ENCODE measurements at places on chromosomes 5 and 9.

DNA sequence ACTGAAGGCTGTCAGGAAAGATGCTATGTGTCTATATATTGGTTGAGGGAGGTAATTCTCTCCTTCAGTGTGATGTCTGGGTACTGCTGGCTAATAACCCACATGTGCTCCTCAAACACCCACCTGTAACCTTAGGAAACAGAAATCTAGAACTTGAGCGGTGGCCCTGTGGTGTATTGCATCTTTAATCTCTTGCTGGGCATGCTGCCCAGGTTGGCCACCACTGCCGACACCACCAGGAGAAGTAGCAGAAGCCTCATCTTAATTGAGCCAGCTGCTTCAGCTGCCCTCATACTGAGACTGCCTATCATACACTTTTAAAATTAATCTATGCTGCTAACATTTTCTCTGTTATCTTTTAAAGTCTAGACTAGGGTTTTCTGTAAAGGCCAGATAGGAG is 103.5 kb upstream of the C5orf63 start:
- DNase-seq: no peak

DNA sequence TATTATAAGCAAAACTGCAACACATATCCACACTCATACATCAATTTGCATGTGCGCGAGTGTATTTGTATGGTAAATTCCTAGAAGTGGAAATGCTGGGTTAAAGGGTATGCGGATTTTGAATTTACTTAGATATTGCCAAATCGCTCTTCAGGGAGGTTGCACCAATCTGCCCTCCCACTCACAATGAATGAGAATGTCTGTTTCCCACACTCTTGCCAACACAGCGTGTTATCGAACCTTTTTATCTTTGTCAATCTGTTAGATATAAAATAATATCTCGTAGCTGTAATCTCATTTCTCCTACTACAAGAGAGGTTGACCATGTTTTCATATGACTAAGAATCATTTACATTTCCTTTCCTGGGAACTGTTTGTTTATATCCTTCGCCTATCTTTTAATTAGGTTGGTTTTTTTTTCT is 35.7 kb downstream of the LHX2 start:
- DNase-seq: peak; percentile 4

DNA sequence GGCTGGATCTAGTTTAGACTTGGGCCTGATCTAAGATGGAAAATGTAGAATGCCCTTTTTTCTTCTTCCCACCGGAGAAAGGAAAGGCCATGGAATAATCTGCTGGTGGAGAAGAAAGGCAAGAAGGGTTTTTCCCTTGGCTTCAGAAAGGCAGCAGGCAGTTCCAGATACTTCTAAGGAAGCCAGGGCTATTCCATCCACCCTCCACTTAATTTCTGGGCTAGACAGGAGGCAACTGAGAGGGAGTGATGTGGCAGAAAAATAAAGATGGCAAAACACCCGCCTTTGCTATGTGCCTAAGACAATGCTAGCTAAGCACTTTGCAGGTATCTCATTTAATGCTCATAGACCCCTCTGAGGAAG is 9.9 kb downstream of the MYOZ3 start:
- DNase-seq: no peak

GRCh38 chr5:5387777-5388176 is 34.7 kb upstream of the ICE1 start:
- no peak for DNase-seq

- DNase-seq: no peak
These were observed 66.1 kb downstream of the TRPM6 start for GRCh38 chr9:74821636-74822035.

DNA sequence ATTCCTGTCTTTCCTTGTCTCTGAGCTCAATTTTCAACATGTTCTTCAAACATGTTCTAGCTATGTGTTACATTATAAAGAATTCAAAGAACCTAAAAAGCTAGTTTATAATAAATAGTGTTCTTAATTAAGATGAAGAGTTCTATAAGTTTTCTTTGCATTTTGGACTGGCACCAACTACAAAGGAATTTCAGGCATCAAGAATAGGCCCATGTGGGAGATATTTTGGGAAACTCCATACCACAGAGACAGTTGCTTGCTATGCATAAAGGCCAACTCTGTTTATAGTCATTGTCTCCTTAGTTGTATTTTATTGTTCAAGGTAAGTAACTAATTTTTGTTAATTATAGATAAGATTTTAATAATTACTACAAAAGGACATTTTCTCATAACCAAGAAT is 4.5 kb downstream of the SLF1 start:
- DNase-seq: no peak

DNA sequence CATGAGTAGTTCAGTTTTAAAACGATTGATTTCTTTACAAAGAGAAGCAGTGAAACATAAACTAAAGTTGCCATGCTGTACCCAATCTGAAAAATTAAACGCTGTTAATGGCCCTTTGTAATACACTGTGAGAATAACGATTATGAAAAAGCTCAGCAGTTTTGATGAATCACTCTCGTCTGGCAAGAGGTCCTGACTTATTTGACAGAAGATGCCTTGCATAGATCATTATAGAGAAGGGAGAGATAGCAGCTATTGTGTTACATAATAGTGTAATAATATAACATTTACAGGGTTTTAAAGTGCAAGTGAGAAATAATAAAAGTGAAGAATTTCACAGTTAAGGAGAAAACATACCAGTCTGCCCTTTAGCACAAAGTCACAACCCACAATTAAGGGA is 361.5 kb upstream of the CDH10 start:
- no peak for DNase-seq

- DNase-seq: no peak
These were observed 210.8 kb downstream of the ADAMTSL1 start for GRCh38 chr9:18684593-18685317.

DNA sequence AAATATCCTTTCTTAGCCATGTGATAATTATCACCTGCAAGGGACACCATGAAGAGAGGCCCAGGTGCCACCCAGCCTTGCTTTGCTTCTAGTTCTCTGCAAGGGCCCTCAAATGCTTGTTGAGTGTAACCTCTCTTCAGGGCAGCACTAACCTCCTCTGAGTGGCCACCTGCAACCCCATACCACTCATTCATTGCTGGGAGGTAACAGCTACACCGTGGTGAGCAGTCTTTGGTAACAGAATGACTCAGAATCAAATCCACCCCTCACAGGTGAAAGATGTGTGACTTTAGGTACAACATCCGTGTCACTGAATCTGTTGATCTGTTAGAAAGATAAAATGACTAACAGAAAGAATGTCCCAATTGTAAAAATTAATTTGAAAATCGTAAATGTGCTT is 365.1 kb upstream of the TRPC7 start:
- no peak for DNase-seq

GRCh38 chr9:121640076-121640475 is 11.4 kb upstream of the DAB2IP start:
- no peak for DNase-seq

GRCh38 chr9:125845271-125845808 is 98.2 kb downstream of the PBX3 start:
- DNase-seq: no peak

- DNase-seq: peak; percentile 76
These were observed 18.1 kb downstream of the GSN start for GRCh38 chr9:121285835-121286687.

DNA sequence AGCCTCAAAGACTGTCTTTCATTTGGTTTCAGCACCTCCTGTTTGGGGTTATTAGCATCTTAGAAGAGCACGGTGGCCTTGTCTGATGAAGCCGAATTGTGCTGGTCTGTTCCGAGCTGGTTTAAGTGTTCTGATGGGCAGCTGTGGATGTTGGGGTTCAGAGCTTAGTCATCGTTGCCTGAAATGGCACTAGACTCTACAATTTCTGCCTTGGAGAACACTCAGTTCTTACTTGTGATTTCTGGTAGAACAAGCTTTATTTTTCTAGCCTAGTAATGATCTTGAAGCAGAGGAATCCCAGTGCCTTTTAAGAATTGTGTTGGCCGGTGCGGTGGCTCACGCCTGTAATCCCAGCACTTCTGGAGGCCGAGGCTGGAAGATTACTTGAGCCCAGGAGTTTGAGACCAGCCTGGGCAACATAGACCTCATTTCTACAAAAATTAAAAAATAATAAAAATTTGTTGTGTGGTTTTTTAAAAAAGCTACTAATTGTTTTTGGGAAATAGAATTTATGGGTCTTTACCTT is 7.8 kb downstream of the FBXW5 start:
- DNase-seq: no peak

DNA sequence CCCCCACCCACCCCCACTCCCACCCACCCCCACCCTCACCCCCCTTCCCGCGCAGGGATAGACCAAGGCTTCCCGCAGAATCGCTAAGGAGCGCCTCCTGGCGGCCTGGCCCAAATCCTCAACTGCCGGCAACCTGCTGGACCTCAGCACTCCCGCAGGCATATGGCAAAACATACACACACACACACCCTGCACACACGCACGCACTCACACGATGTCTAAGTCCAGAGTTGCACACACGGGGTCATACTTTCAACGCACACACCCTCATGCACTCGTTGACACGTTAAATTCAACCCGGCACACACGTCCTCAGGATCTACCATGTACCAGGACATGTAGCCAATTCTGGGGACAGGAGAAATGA is 1.7 kb downstream of the CPLX2 start:
- no peak for DNase-seq

DNA sequence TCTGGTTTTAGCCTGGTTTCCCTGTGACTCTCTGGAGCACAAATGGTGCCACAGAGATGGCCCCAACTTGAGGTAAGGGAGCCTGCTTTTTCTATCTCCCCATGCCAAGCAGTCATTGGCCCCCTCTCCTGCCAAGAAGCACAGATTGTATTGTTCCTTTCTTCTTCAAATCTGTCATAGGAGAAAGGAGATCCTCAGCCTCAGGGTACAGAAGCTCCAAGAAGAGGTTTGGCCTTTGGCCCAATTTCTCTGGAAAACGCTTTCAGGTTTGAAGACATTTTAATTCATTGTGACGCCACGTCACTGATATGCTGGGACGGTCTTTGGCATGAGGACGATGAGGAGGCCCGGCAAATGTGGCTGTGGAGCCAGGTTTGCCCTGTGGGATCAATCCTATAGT is 29.2 kb upstream of the PANK3 start:
- DNase-seq: no peak

GRCh38 chr9:132965478-132965877 is 13.0 kb upstream of the GFI1B start:
- DNase-seq: no peak

- DNase-seq: no peak
These were observed 583.5 kb downstream of the ZNF608 start for GRCh38 chr5:124162767-124163532.

GRCh38 chr9:136233411-136233810 is 12.2 kb downstream of the QSOX2 start:
- peak; percentile 23 for DNase-seq

- DNase-seq: no peak
These were observed 30.9 kb downstream of the GDNF start for GRCh38 chr5:37808945-37809344.

- no peak for DNase-seq
These were observed 285.2 kb downstream of the EBF1 start for GRCh38 chr5:158814521-158814920.

- no peak for DNase-seq
These were observed 18.1 kb downstream of the KDM3B start for GRCh38 chr5:138370537-138370936.

DNA sequence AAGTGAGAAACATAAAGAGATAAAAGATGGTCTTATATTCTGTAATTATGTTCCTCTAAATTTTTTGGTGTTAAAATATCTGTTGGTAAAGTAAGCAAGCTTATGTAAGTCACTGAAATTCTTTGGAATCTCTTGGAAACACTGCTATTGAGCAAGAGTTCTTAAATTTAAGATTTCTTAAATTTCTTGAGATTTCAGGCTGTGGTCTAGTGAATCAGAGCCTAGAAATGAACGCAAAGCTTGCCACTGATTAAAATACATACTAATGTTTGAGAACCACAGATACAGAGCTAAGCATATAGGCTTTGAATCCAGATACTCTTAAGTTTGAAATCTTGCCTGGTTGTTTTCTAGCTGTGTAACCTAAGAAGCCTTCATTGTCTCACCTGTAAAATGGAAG is 133.4 kb downstream of the TRPM3 start:
- DNase-seq: no peak

- DNase-seq: no peak
These were observed 67.7 kb upstream of the GOLGA1 start for GRCh38 chr9:125008599-125008998.

GRCh38 chr9:4600368-4600767 is 61.7 kb upstream of the PLPP6 start:
- DNase-seq: no peak

GRCh38 chr5:3601911-3602782 is 6.5 kb downstream of the IRX1 start:
- no peak for DNase-seq

DNA sequence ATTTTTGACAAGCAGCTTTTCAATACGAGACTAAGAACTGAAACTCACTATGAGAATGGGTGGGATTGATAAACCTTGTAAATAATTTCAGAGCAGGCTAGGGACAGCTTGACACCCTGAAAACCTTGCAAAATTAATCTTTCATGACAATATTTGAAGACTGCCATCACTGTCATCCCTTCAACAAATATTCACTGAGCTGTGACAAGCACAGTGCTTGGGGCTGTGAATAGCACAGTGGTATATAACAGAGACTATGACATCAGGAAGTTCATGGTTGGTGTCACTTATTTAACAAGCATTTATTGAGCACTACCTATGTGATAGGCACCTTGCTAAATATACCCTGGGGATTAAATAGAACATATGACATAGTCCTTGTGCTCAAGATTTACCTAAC is 741.0 kb upstream of the RIOK2 start:
- DNase-seq: no peak

GRCh38 chr5:35538198-35538931 is 79.3 kb upstream of the SPEF2 start:
- no peak for DNase-seq

GRCh38 chr5:67552773-67553172 is 356.2 kb upstream of the CD180 start:
- no peak for DNase-seq

- DNase-seq: no peak
These were observed 266.3 kb downstream of the SEC61B start for GRCh38 chr9:99488131-99489059.

DNA sequence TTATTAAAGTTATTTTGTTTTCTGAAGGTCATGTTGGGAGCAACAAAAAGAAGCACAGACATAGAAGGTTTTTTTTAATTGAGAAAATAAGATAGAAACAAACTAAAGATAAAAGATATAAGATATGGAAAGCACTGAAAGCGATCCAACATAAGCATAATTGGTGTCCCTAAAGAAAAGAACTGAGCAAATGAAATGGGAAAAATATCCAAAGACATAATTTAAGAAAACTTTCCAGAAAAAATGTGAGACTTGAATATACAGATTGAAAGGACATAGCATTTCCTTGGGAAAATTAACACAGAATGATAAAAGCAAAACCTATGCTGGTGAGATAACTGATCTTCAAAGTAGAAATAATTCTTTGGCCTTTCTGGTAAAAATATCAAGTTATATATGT is 289.3 kb downstream of the KIAA0825 start:
- no peak for DNase-seq

- no peak for DNase-seq
These were observed 77.1 kb downstream of the MUSK start for GRCh38 chr9:110745676-110746075.

GRCh38 chr5:162323466-162323865 is 255.9 kb downstream of the GABRG2 start:
- DNase-seq: no peak
